ENCODE measurements at places on chromosomes 6 and 20.

- no peak for DNase-seq
Measured at GRCh38 chr6:863831-864230, 170.9 kb upstream of the EXOC2 start.

DNA sequence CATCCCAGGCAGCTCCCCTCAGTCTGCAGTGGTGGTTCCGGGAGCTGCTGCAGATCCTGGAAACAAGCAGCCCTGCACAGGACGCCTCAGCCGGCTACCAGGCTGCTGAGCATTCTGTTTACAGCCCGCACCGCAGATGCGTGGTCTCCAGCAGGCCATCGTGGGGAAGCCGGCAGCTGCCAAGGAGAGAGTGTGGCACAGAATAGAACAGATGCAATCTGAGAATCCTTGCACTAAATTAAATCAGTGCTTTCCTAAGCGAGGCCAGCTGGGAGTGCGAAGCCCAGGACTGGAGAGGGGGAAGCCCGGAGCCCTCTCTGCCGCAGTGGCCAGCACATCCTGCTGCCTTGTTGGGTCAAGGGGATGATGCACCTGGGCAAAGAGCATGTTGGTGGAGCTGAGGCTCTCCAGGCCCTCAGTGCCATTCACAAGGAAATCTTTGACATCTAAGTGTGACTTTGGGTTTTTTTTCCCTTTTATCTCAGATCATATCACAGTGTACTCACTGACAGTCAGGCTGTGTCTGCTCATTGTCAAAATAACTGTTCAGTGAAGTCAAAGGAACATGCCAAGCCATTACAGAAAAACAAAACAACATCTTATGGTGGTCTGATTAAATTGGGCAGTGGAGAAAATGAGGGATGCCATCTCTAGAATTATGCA lies 118.1 kb downstream of the SYNDIG1 start:
- DNase-seq = no peak

DNA sequence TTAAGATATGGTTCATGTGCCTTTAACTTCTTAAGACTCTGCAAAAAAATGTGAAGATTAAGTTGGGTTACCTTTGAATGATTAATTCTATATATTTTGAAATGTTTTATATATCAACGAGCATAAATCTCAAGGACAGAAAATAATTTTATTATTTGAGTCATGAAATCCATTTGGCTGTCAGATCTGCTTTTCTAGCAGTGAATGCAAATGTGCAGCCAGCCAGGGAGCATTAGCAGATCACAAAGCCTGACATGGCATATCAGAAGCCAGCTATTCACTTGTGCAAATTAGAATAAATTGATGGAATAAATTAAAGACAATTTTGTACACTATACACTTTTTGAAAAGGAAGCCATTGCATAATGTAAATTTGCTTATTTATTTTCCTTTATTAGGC lies 424.3 kb downstream of the ADGRB3 start:
- DNase-seq = no peak

- no peak for DNase-seq
Measured at GRCh38 chr6:63764318-63764916, 128.8 kb downstream of the PHF3 start.

- DNase-seq = no peak
Measured at GRCh38 chr6:155054491-155055250, 59.6 kb downstream of the TIAM2 start.

- DNase-seq = no peak
Measured at GRCh38 chr20:25136643-25137559, 55.0 kb upstream of the VSX1 start.

DNA sequence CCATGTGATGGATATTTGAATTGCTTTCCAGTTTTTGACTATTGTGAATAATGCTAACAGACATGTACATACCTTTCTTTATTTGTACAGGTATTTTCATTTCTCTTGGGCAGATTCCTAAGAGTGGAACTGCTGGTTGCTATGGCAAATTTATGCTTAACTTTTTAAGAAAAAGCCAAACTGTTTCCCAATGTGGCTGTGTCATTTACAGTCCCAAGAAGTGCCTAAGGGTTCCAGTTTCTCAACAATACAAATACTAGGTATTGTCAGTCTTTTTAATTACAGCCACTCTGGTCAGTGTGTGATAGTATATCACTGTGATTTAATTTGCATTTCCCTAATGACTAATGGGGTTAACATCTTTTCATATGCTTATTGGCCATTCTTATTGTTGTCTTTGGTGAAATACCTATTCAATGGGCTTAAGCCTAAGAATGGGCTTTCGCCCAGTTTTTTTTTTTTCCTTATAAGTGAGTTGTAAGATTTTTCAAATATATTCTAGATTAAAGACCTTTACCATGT lies 10.3 kb downstream of the REPS1 start:
- DNase-seq = no peak

DNA sequence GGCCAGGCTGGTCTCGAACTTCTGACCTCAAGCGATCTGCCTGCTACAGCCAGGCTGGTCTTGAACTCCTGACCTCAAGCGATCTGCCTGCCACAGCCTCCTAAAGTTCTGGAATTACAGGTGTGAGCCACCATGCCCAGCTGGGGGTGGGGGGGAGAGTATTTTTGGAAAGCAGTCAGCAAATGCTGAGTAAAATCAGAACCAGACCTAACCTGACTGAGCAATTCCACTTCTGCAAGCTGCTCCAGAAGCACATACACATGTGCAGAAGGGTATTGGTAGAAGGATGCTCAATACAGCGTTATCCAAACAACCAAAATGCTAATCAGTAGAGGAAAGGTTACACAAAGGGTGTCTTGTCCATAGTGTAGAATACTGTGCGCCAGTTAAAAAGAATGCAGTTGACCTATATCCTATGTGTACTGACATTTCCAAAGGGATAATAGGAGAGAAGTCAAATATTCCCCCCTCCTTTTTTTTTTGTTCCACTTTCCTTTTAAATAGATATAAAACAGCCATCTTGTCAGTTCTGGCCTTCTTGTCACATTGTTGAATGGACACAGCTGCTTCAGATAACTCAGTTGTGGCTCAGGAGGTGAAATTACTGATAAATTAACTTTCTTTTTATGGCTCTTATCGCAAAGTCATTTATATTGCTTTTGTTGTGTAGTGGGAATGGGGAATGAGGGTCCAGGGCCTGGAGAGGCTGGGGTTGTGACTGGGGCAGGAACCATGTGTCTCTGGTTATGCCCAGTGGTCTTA lies 74.6 kb downstream of the DTD1 start:
- no peak for DNase-seq

- no peak for DNase-seq
Measured at GRCh38 chr20:62624325-62624690, 18.0 kb upstream of the SLCO4A1 start.

- DNase-seq = no peak
Measured at GRCh38 chr6:159151266-159151855, 17.8 kb upstream of the FNDC1 start.

DNA sequence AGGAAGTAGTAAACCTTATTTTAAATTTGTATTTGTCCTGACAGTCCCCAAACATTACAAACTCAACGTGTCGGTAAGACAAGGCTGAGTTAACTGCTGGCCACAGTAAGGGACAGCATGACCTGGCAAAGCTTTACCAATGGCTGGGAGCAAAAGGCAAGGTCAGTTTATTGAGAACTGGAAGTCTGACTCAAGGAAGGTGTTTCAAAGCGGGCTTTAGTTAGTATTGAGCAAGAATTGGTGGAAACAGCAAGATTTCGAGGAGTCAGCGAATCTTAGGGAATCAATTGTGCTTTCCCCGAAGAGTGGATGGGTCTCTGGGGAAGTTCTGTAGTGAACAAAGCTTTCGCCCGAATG lies 885 bp upstream of the GZF1 start:
- no peak for DNase-seq

DNA sequence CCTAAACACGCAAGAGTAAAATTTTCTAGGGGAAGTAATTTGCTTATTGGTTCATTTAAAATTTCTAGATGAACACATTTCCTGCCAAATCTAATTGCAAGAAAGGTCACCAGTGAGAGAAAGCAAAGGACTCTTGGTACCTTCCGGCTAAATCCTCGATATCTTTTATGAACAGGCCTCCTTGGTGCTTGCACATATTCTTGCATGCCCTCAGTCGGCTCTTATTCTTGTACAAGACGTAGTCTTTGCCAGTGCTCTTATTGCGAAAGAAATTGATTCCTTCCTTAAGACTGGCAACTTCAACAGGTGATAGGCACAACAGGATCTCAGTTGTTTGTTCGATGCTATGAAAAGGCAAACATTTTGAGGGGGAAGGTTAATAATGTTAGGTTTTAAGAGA lies 141.7 kb upstream of the CARMIL1 start:
- DNase-seq = no peak

DNA sequence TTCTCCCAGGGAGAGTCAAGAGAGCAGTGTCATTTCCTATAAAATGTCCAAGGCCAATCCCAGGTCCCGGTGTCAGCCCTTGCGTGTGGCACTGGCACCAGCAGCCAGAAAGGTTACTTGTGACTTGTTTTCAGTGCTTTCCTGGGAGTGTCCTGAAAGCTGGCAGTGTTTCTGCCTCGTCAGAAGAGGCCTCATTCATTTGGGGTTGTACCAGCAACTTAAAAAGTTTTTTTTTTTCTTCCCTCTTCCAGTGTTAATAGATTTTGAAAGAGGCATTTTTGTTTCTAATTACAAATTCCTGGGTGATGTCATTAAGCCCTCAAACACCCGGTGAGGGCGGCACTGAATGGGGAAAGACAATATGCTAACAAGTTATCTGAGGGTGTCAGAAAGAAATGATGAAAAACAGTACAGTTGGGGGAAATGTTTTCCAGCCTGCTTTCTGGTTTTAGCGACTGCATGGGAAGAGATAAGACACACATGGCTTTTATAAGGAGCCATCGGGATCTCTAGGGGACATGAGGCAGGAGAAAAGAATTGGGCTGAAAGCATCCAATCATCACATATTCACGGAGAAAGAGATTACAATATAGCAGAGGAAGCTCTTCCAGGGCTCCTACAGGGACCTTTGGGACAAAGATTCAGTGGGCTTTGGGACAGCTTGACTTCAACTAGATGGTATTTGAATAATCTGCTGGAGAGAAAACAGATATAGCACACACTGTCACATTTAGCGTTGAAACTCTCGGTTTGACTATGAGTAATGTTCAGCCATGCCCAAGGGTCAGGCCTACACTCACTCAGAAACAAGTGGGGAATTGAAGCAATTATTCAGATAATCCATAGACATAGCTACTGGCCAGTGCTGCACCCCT lies 153.0 kb downstream of the BCAS1 start:
- DNase-seq = no peak

GRCh38 chr6:168808232-168808631 lies 367.2 kb downstream of the SMOC2 start:
- DNase-seq = no peak

- no peak for DNase-seq
Measured at GRCh38 chr6:150857945-150858308, 7.6 kb upstream of the MTHFD1L start.

DNA sequence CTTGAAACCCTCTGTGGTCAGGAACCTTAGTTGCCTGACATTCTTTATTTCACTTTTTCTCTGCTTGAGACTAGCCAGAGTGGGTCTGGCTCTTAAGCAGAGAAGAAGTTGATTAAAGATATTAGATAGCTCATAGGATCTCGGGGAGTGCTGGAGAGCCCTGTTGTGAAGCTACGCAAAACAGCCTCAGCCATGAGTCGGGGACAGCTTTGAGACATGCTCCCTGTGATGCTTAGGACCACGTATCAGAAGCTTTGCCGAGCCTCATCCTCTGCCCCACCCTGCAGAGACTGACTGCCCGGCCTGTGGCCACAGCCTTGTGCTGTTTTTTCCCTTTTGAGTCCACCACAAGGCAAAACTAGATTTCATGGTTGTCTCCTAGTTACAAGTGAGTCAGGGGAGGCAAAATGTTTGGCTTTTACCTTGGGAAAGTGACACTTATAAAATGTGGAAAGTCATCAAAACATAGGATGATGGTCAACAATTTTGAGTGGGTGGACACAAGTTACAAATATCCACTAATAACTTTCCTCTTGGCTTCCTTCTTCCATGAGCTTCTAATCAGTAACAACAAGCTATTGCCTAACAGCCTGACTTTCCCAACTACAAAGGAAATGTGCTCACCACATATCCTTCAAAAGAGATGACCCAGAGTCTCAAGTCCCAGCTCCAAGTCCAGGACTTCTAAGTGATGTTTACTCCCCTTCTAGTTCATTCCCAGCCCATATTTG lies 108.4 kb downstream of the JAG1 start:
- no peak for DNase-seq

GRCh38 chr6:45422503-45423110 lies 44.9 kb upstream of the SUPT3H start:
- no peak for DNase-seq

GRCh38 chr6:134002821-134003220 lies 49.6 kb downstream of the SLC2A12 start:
- no peak for DNase-seq

GRCh38 chr6:73666393-73666792 lies 12.6 kb upstream of the SLC17A5 start:
- DNase-seq = no peak

- no peak for DNase-seq
Measured at GRCh38 chr6:151665329-151665728, 142.2 kb upstream of the ESR1 start.

DNA sequence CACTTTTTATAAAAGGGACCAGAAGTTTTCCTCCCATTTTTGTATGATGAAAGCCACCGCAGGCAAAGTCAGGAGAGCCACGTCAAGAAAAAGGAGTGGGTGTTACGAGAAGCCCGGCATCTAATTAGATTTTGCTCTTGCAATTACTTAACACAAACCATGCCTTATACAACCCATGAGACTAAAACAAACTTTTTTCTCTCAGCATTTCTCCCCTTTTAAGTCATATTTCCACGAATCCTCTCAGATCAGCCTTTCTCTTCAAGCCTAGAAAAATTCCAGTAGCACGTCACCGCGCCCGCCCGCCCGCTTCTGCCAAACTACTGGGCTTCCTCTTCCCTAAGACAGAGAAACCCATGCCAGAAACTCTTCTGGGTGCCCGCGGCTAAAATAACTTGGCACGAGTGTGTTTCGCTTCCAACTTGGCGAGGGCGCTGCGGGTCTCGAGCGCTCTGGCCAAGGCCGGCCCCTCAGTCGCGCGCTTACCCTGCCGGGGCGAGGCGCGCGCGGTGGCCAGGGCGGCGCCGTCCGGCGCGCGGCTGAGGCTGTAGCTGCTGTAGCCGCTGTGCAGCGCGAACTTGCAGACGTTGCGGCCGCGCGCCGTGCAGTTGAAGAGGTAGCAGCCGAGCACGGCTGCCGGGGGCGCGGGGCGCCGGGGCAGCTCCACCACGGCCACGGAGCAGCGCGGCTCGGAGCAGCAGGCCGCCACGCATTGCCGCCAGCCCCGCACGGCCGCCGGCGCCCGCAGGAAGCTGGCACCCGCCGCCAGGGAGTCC lies 1.0 kb downstream of the LRP11 start:
- no peak for DNase-seq

DNA sequence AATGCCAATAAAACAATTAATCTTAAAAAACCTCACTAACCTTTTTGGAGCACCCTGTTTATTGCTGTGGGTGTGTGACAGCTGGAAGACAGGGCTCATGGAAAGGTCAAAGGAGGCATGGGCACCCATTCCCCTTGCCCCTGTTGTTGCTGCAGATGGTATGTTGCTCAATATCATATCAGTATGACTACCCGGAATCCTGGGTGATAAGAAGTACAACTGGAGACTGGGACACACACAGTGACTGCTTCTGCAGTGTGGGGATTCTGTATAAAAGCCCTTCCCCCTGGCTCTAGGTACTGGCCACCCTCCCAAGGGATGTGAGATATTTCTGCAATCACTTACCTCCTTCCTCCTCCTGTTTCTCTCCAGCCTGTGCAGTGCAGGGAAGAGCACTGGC lies 47.3 kb upstream of the IL20RA start:
- no peak for DNase-seq

- DNase-seq = no peak
Measured at GRCh38 chr6:147057705-147058342, 146.4 kb upstream of the STXBP5 start.

GRCh38 chr6:145137425-145137824 lies 597.9 kb downstream of the EPM2A start:
- DNase-seq = no peak

- no peak for DNase-seq
Measured at GRCh38 chr6:4264601-4265000, 129.2 kb upstream of the ECI2 start.
